ENCODE measurements at places on chromosomes 3 and 15. TPM values are rescaled to one million over a fixed set of nuclear protein-coding genes. Genes with fewer than 3 reads are reported as not detected.

IL20RB gene
- 0.14 TPM for total RNA-seq

GREM1 gene
- total RNA-seq = 41.5 TPM

TERC gene
- 128 TPM for total RNA-seq

BOC gene
- total RNA-seq = 42.3 TPM

NUP210 gene
- total RNA-seq = 31.2 TPM

CTXN2 gene
- total RNA-seq = not detected

HGD gene
- total RNA-seq = 104 TPM

UROC1 gene
- total RNA-seq = not detected

CLDN11 gene
- 11.8 TPM for total RNA-seq

SMCO1 gene
- not detected for total RNA-seq

ZNF774 gene
- total RNA-seq = 10.5 TPM

RLBP1 gene
- not detected for total RNA-seq

WDR82 gene
- 52.4 TPM for total RNA-seq

MYRIP gene
- total RNA-seq = 9.3 TPM

SKOR1 gene
- 1.7 TPM for total RNA-seq

MUC4 gene
- total RNA-seq = 12.0 TPM

BNC1 gene
- total RNA-seq = 0.27 TPM

EAF1 gene
- total RNA-seq = 25.5 TPM

KLHL25 gene
- total RNA-seq = 30.8 TPM

CHRD gene
- total RNA-seq = 2.5 TPM

MYLK gene
- total RNA-seq = 345 TPM

ZBTB20 gene
- 111 TPM for total RNA-seq

TMEM45A gene
- total RNA-seq = 11.8 TPM

GOLGA8T gene
- not detected for total RNA-seq

PLAAT1 gene
- total RNA-seq = not detected

MYL3 gene
- not detected for total RNA-seq

CLDN16 gene
- total RNA-seq = 0.45 TPM

MCCC1 gene
- total RNA-seq = 37.5 TPM

CYP19A1 gene
- 4.4 TPM for total RNA-seq

SH2D7 gene
- not detected for total RNA-seq

CGNL1 gene
- total RNA-seq = 65.6 TPM

SH3GL3 gene
- total RNA-seq = 7.4 TPM

STRIT1 gene
- not detected for total RNA-seq

GRIP2 gene
- 0.27 TPM for total RNA-seq

DOCK3 gene
- total RNA-seq = 0.36 TPM

NDUFB5 gene
- 75.9 TPM for total RNA-seq

KCNMB3 gene
- 4.7 TPM for total RNA-seq

All from prostate gland (tissue), 2 donors.